ENCODE measurements at places on chromosomes 7 and 10.
A peak's percentile ranks its signal among the peaks of the same experiment; 100 is the strongest.

- no peak for DNase-seq
Measured at GRCh38 chr10:36183726-36184125, 541.6 kb upstream of the FZD8 start.

GRCh38 chr10:13839030-13839429, 252.3 kb downstream of the PRPF18 start:
- DNase-seq = no peak

DNA sequence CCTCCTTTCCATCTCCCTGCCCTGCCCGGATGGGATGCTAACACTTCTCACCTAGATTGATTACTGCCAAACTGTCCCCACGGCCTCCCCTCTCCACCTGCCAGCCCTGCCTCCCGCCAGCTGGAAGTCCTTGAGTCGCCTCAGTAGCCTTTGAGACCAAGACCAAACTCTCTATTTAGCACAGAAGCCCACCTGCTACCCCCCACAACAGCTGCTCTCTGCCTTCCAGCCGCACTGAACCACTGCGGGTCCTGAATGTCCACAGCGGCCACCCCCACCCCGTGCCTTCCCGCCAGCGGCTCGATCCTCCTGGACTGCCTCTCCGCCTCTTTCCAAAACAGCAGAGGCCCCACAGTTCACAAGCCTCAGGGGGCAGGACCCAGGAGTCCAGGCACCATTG, 39.0 kb downstream of the FKBP6 start:
- no peak for DNase-seq

GRCh38 chr7:113402005-113402404, 283.7 kb upstream of the SMIM30 start:
- DNase-seq = no peak

DNA sequence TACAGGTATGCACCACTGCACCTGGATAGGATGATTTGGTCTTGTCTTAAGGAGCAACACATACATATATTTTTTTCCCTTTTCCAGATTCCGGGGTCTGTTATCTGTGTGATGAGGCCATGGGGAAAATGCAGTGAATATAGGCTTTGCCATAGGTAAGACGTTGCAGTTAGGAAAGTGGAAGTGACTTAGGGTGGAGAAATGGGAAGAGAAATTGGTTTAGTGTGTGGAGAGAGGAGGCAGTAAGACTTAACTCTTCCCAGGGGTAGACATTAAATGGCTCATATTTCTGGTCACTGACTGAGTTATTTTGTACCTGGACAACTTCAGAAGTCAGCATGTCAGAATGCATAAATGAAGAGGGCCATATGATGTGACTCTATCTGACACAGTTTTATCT, 66.7 kb downstream of the PFKFB3 start:
- no peak for DNase-seq

DNA sequence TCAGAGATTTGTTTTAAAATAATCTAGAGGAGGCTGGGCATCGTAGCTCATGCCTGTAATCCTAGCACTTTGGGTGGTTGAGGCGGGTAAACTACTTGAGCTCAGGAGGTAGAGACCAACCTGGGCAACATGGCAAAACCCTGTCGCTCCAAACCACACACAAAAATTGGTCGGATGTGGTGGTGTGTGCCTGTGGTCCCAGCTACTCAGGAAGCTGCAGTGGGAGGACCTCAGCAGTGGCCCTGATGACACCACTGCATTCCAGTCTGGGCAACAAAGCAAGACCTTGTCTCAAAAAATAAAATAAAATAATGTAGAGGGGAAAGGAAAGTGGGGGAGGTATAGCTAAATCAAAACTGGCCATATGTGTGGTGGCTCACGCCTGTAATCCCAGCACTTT, 13.9 kb upstream of the PPP3CB start:
- no peak for DNase-seq

GRCh38 chr7:1422512-1423263, 36.6 kb downstream of the MICALL2 start:
- peak; percentile 48 for DNase-seq

DNA sequence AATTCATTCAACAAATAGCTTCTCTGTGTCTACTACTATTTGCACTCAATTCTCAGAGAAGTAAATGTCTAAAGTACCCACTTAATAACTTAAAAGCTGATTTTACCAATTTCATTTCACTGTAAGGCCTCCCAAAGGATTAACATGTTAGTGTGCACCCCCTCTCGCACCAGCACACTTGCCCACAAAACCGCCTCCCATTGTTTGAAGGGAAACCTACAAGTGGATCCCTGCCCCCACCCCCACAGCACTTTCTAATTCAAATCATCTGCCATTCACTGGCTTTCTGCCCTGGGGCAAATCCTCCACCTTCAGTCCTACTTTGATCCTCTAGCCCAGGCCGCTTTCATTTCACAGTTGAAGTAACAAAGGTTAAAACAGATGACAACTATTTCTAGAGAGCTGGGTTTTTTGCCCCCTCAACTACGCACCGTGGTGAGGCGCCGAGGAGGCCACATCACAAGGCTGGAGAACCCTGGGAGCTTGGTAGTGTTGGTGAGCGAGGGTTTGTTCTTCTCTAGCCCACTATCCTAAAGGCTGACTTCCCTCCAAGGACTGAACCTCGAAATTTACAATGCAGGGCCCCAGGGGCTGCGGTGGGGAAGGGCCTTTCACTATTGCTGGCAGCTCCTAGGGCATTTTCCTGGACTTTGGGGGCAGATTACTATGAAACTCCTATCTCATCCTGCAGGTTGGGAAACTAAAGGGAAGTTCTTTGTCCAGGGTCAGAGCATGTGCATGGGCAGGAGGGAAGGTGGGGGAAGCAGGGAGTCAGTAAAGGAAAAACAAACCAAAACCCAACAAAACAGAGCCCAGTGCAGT, 517.4 kb upstream of the ZMIZ1 start:
- no peak for DNase-seq

DNA sequence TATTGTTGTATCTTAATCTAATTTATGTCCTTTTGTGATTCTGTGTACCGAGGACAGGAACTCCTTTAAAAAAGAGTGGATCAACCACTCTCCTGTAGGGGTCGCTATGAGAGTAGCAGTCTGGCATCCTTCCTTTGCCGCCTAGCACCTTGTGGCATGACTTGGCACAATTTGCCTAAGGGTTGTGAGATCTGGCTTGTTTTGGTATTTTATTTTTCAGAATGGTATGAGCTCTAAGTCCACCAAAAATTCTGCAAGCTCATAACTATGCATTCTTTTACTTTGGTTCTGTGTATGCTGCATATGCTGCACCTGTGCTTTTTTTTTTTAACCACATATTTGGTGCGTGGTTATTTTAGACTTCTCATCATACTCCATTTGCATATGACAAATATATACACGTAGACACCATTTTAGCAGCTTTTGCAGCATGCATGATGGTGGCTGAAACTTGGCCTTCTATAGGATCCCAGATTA, 112.8 kb downstream of the CDK14 start:
- peak; percentile 56 for DNase-seq

GRCh38 chr10:31808258-31809218, 120.1 kb downstream of the ARHGAP12 start:
- peak; percentile 21 for DNase-seq

GRCh38 chr10:84368828-84369227, 40.4 kb downstream of the CCSER2 start:
- DNase-seq = no peak

GRCh38 chr10:88116481-88116880, 253.1 kb downstream of the PTEN start:
- DNase-seq = no peak

DNA sequence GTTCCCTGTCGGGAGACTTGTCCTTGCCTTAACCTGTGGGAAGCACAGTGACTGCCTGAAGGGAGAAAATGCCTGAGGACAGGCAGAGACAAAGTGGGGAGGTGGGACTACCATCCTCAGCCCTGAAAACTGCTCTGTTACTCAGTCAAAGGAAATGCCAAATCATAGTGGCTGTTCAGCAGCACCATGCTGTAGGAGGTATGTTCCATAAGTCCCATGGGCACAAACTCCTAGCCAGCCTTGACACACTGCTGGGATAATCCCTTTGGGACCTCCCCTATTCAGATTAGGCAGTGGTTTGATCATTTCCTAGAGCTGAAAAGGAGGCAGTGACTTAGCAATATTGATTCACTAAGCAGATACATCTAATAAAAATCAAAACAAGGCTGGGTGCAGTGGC, 80.1 kb downstream of the MCU start:
- no peak for DNase-seq

DNA sequence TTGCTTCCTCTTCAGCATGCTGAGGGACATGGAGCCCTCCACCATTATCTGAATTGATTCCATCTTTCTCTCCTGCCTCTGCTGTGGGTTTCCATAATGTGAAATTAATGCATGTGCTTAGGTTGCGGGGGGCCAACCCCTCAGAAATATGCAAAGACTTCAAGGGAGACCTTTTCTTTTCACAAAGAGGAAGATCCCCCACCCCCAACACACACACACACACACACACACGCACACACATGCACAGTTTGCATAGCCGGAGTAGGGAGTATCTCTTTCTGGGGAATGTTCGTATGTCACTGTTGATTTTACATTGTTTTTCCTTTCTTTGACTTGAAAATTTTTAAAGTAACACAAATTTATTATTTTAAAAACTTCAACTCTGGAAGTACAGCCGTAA, 193.5 kb downstream of the MGMT start:
- DNase-seq = no peak

DNA sequence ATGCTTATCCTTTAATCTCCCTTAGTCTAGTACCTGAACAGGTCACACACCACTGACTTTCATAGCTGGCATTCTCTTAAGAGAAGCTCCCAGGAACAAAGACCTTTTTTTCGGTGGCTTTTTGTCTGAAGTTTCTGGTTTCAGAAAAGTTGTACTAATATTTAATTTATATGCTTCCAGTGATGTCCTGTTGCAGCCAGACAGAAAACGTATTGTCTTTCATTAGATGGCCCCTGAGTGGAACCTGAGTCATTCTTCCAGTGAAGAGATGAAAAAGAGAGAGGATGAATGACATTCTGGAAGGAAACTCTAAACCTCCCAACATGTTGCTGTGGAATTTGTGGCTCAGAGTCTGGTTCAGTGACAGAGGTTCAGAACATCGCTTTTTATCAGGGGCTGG, 274.8 kb upstream of the TAC1 start:
- no peak for DNase-seq

DNA sequence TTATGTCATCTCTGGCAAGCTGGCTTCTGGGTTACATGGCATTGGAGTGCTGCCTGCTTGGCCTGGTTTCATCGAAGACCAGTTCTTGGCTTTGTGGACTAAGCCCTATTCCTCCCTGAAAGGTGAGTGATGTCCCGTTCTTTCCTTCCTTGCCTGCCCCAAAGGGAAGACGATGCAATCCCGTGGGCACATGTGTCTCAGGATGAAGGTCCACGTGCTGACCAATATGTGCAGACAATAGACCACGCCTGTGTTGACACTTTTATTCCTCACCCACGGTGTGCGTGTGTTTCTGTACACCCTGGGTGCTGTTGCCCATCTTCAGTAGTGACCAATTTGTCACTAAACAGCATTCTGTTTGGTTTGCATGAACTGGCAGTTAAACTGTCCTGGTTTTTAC, 28.6 kb upstream of the SHH start:
- no peak for DNase-seq

DNA sequence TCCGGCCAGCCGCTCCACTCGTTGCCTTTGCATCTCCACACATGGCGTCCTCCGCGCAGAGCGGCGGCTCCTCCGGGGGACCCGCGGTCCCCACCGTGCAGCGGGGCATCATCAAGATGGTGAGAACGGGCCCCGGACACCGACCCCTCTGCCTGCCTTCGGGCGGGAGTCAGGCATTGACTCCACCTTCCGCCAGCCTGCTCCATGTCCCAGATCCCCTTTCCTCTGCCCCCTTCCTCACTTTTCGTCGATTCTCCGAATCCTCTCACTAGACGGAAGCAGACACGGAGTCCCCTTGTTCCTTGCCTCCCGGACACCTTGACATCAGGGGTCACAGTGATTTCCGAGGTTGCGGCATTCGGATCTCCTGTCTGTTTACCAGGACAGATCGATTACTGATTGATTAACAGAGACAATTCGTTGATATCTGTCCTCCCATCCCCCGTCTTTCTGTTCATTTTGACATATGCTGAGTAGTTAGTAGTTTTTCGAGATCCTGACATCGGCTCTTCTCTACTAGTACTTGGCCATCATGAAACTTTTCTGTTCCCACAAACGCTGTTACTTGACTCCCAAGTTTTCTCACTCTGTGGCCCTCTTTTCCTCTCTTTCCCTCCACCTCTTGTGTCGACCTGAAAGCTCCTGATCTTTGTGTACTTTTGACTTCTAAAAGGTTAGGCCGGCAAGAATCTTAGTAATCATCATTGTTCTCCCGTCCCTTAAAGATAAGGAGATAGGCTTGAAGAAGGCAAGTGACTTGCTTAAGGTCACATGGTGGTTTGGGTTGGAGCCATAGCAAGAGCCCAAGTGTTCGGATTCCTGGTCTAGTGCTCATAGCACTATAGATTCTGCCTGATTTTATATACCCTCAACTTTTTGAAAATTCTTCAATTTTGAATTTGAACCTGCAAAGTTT, 597 bp downstream of the SND1 start:
- peak; percentile 30 for DNase-seq
